ENCODE measurements at places on chromosomes 1 and 21.

- peak; percentile 76 for DNase-seq
These were observed 40.0 kb upstream of the MAGOH start for GRCh38 chr1:53278298-53278725.

GRCh38 chr1:43427941-43428340 lies 25.8 kb downstream of the HYI start:
- DNase-seq: no peak

GRCh38 chr21:41564871-41565274 lies 56.9 kb upstream of the TMPRSS2 start:
- no peak for DNase-seq

DNA sequence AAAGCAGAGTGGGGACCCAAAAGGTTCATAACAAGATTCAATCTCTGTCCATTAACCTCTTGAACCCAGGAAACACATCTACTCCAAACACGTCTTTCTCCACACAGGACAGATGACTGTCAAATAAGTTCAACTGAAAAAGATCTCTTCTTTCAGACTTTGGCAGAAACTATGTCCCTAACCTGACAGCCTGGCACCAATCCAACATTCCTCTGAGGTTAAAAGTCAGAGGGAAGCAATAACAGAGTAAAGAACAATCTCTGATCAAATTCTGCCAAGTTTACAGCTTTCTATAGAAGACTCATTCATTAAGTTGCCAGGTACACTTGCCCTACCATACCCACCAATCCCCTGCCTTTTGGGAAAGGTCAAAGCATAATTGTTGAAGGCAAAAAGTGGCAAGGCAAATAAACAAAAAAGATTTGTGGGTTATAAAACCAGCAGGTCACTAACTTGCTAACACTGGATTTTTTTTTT lies 31.9 kb downstream of the OTUD7B start:
- peak; percentile 56 for DNase-seq

DNA sequence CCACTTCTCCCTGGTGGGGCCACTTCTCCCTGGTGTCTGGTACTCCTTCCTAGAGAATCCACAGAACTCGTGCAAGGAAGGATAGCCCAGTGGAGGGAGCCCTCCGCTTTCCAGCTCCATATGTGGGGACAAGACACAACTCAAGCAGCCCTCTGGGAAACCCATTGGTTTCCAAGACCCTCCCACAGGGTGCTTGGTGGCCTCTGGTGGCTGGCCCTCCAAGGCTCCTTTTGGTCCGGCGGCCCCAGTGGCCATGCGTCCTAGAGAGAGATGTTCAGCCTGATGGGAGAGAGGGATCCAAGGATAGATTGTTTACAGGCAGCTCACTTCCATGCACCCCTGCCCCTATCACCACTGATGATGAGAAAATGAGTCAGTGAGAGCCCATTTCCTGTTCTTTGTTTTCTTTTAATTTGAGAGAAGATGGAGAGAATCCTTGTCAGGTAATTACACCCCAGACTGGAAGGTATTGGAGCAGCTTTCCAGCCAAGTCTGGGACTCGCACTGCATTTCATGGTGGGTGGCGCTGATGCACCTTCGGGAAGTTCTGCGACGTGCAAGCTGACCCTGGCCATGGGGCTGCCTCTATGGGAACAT lies 486.2 kb upstream of the VAMP3 start:
- DNase-seq: no peak

DNA sequence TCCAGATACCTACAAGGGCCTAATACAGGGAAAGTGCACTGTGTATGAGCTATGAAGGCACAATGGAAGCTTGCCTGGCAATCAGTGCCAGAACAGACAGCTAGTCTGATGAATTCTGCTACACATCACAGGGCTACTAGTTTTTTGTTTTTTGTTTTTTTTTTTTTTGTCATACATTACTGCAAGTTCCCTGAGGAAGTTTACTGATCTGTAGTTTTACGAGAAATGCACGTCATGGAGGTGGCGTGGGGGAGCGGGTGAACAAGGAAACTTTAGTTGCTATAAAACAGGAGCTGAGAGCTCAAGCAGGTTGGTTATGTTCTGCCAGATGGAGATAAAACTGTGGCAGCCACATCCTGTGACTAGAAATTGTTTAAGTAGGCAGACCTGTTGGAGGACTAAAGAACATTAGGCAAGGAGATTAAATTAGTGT lies 17.7 kb downstream of the PTPRC start:
- peak; percentile 81 for DNase-seq

- DNase-seq: no peak
These were observed 626.2 kb downstream of the SMYD3 start for GRCh38 chr1:245880754-245881403.

DNA sequence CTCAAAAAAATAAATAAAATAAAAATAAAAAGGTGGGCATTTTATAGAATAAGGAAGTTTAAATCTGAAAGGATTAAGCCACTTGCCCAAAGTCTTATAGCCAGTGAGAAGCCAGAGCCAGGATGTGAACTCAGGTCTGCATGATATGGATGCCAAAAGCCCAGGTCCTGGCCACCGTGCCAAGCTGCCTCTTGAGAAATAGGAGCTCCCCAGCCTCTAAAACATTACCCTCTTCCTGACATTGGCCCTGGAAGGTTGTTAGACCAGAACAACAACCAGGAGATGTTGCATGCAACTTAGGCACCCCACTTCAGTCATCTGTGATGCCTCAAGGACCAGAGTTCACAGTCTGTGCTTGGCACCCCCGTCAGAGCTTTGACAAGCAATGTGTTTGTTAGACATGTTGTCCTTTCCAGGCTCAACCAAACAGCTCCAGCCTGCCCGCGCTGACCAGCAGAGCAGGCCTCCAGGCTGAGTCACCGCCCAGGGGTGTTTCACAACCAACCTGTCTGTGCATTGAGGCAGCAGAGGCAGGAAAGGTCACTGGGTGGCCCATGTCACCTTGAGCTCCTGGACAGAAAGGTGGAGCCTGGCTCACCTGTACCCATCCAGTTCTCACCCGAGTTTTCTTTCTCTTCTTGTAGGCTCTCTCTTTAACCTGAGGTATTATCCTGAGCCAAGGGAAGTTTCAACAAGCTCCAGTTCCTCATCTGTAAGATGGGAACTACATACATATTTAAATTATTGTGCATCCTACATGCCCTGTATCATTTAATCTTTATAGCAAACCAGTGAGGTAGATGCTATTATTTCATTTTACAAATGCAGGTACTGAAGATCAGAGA lies 14.9 kb upstream of the MED18 start:
- DNase-seq: peak; percentile 23

- DNase-seq: no peak
These were observed 4.5 kb downstream of the PAFAH2 start for GRCh38 chr1:25993197-25993951.

DNA sequence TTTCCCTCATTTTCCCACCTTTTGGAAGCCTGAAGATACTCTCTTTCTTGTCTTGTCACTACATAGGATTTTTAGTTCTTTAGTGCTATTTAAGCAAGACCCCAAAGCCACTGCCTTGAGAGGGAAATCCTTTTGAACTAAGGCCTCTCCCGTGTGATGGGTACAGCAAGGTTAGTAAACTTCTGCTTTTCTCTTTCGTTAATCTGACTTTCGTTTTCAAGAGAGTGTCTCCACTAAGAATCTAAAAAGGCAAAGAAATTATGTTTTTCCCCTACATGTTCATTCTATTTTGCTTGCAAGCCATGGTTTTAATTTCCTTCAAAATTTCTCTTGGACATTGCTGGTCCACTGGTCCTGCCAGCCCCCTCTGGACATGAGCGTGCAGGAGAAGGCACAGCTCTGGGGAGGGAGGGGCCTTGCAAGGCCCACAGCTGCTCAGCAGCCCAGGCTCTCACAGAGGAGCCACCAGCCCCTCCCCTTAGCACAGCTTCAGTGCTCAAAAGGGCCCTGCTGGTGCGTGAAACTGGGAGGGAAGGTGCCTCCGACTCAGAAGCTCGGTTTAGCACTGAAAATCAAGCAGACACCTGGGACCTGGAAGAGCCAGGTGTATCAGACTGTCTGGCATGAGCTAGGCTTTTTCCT lies 210.9 kb upstream of the GALNT2 start:
- DNase-seq: no peak

DNA sequence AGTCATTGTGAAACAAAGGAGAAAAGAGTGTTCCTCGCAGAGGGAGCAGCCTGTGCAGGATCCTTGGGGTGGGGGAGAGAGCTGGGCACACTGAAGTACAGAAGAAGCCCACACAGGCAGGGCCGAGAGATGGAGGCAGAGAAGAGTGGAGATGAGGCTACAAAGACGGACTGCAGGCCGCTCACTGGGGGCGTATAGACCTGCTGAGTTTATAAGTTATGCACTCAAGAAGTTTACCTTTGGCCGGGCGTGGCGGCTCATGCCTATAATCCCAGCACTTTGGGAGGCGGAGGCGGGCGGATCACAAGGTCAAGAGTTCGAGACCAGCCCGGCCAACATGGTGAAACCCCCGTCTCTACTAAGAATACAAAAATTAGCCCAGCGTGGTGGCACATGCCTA lies 7.6 kb upstream of the SLAMF9 start:
- DNase-seq: no peak

- no peak for DNase-seq
These were observed 120.4 kb upstream of the IRF2BP2 start for GRCh38 chr1:234730475-234730769.

All from T47D (cell line).